Nucleus accumbens (tissue), 56 donors: ENCODE measurements at places on chromosomes 16 and 17.

DNA sequence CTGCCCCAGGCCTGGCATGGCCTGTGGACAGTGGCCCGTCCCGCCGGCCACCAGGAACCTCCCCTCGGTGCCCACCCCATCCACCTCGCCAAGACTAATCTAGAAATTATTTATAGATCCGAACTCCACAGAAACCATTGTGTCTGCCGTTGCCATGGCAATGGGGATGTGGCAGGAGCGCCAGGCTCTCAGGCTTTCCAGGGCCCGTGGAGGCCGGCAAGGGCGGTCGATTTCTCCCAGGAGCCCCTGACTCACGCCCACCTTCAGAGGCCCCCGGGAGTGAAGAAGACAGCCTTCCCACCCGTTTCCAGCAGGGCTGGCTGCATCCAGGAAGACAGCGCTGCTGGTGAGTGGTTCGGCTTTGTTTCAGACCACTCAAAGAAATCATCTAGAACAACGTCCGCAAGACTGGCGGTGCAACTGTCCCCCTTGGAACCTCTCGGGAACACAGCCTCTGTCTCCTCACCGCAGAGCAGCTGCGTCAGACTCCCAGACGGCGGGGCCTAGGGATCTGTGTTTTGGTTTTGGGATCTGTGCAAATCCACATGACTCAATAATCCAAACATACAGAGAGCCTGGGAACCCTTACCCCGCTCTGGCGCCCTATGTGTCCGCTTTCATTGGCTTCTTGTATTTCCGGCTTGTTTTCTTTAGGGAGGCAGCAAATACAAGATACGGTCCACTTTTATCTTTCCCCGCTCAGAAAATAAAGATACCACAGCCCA lies 48.5 kb upstream of the ZCCHC14 start:
- DNase-seq = no peak

DNA sequence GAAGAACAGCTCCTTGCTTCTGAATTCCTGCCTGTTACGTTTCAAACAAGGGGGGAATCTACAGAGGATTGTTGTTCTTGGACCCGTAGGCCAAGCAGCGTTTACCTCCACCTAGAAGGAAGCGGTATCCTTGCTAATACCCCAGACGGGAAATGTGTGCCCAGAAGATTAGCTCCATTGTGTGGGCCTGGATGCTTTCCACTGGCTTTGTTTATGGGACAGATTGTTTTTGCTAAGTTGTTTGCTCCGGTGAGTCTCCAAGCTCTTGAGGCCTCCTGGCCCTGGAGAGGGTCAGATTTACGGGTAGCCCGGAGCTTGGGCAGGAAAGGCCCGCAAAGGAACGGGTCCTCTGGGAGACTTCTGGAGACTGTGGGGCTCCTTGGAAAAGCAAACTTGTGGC lies 28.4 kb upstream of the MRTFB start:
- DNase-seq = no peak

GRCh38 chr16:66399930-66400329 lies 27.2 kb upstream of the BEAN1 start:
- no peak for DNase-seq

DNA sequence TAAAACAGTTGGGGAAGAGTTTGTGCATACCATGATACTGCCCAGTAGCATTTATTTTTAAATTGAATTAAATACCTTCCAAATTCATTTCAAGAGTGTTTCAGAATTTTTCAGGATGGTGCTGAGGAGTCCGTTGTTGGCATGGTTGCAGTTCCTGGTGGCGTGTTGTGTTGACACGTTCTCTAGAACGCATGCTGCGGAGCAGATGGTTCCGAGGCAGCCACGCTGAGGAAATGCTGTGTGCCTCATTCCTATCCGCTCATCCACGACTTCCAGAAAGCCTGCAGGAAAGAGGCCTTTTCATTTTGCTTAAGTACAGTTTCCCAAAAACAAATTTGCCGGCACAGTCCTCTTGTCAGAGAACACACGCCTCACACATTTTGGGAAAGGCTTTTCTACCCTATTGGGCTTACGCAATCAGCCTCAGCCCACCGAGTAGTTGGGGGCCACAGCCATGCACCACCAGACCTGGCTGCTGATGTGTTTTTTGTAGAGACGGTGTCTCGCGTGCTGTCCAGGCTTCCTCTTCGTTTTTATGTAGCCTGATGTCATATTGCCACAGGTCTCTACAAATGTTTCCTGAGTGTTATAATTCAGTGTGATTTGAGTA lies 32.1 kb upstream of the IL17C start:
- no peak for DNase-seq

DNA sequence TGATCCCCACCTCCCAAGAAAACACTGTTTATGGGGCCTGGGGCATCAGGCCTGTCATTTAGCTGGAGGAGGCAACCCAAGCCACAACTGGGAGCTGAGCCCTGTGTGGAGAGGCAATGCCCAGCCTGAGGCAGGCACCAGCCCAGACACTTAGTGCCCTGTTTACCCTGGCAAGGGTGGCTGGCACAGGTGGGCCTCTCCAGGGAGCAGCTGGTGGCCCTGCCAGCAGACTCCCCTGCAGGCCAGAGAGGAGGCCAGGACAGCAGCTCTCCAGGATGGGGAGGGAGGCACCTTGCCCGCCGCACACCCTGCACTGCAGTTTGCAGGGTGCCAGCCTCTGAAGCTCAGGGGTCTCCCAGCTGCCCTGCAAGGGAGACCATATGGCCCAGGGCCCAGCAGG lies 9.1 kb upstream of the TMEM92 start:
- DNase-seq = no peak

DNA sequence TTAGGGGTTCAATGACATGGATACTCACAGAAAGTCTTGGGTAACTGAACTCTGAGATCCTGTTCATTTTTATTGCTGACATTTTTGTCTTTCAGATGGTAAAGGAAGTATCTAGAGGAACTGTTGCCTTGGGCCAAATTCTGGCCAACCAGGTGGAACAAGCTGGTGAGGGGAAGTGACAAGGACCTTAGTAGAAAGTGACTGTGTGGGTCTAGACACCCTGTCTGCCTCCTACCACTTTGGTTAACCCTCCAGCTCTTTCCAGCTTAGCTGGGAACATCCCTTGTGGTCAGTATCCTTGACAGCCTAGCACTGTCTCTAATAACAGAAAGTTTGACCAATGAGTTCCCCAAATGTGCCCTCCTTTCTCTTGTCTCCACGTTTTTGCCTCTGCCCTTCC lies 28.8 kb upstream of the PRKCB start:
- DNase-seq = no peak

DNA sequence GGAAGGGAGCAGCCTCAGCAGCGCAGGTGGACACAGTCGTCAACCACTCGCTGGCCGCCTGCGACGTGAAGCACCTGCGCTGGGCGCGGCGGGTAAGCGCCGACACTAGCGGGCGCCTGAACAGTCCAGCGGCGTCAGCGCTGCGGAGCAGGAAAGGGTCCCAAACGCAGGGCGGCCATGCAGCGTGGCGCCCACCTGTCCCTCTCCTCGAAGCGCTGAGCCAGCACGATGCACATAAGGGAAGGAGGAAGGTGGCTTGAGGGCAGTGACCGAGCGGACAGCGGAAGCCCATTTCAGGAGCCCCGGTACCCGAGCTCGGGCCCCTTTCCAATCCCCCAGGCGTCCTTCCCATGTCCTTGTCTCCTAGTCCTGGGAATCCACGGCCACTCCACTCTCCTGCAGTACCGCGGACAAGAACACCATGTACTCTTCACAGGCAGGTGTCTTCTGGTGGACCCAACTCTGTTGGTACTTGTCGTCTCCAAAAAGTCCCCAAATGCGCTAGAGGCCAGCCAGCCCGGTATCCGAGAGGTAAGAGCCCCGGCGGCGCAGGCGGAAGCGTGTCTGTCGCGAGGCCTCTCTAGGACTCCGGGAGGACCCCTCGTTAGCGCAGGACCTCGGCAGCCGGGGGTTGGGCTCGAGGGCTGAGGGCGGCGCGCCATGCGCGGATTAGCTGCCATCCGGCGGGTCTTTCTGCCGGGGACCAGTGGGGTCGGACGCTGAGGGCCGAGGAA lies 14.4 kb downstream of the ZNF232 start:
- peak; percentile 46 for DNase-seq

DNA sequence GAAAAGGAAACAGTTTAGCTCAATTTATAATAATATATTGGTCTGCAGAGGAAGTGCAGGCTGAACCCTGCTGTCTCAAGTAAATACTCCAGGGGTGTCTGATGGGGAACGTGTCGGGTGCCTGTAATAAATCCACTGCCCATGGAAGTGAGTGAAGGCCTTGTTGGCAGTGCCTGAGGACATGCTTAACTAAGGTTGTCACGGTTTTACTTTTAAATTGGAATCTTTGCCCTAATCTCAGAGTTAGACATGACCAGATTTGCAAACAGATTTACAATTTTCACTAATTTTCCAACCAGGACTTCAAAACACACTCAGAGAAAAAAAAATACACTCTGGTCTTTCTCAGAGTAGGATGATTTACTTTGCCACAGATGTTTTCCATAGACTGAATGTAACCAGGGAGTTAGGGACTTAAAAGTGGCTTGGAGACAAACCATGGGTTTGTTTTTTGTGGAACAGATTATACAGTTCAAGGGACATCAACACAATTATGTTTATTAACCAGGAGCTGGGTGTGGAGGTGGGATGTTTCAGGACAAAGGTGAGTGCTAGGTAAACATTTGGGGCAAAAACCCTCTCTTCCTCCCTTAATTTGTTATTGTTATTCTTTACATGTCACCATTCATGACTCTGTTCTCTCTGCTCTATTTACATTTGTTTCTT lies 144.5 kb downstream of the FTO start:
- no peak for DNase-seq

GRCh38 chr17:32970281-32970680 lies 21.4 kb upstream of the SPACA3 start:
- DNase-seq = no peak

- DNase-seq = no peak
Measured at GRCh38 chr17:42386777-42387657, 1.2 kb downstream of the STAT3 start.

GRCh38 chr17:30545024-30545423 lies 67.8 kb downstream of the GOSR1 start:
- DNase-seq = no peak

- no peak for DNase-seq
Measured at GRCh38 chr17:40442392-40443195, 656 bp upstream of the IGFBP4 start.

- DNase-seq = no peak
Measured at GRCh38 chr17:41873559-41874292, 8.5 kb upstream of the KLHL11 start.

DNA sequence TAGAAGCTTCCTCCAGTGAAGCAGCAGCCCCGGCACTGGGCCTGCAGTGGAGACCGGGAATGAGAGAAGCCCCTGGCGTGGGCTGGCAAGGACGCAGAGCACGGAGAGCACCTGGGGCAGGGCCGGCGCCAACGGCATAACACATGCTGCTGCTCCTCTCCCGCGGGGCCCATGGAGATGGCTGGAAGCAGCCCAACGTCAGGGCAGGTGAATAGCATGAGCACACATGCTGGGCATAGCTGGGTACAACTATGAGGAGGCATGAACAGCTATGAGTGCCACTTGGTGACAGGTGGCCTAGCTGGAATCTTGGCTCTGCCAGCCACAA lies 46.4 kb downstream of the IRF8 start:
- DNase-seq = no peak

- DNase-seq = peak; percentile 13
Measured at GRCh38 chr17:19991252-19991885, 13.7 kb upstream of the AKAP10 start.

DNA sequence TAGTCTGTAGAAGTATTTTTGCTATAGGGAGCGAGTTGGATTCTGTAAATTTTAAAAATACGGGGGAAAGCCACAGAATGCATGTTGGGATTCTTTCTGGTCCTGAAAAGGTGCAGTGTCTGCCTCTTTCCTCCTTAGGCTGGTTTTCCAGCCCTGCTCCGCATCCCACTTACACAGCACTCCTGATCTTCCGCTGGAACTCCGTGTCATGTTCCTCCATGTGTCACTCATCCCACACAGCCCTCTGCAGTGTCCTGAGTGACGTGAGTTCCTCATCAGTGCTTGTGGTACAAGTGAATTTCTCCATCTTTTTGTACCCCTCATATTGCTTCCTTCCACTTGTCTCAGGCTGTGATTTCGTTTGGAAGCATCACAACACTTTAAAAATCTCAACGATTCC lies 34.5 kb downstream of the COX10 start:
- peak; percentile 3 for DNase-seq

DNA sequence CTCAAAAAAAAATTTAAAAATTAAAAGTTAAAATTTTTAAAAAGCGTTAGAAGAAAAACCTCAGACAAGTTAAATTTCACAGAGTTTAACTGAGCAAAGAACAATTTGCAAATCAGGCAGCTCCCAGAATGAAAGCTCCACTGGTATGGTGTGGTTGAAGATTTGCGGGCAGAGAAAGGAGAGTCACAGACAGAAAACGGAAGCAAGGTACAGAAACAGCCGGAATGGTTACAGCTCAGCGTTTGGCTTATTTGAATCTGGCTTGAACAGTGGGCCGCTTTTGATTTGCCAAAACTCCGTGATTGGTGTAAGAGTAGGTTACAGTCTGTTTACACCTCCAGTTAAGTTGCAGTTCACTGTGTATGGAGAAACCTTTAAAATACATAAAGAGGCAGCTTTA lies 297.1 kb downstream of the HS3ST4 start:
- no peak for DNase-seq

GRCh38 chr16:57998486-57998885 lies 2.0 kb downstream of the ZNF319 start:
- DNase-seq = no peak

- DNase-seq = no peak
Measured at GRCh38 chr17:8630227-8630801, at the start of gene MYH10. MYH10 (minus strand) TSS chr17:8630725; CDS start chr17:8623246, 7,479 bp downstream.

GRCh38 chr16:50653633-50654519 lies 27.2 kb downstream of the SNX20 start:
- no peak for DNase-seq

GRCh38 chr17:15468126-15468525 lies 705 bp upstream of the CDRT4 start:
- DNase-seq = no peak

- no peak for DNase-seq
Measured at GRCh38 chr17:3005696-3006095, 57.7 kb downstream of the OR1D5 start.

DNA sequence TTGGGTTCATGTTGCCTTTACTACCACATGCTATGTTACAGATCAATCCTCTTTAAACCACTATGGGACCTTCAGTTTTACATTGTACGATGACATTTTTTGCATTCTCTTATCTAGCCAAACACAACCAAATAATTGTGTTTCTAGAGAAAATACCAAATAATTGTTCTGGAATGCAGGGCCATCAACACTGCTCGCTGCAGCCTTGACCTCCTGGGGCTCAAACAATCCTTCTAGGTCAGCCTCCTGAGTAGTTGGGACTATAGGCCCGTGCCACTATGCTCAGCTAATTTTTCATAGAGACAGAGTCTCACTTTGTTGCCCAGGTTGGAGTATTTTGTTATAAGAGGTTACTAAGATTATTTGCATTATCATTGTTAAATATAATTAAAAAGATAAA lies 237.5 kb upstream of the PMFBP1 start:
- DNase-seq = no peak

DNA sequence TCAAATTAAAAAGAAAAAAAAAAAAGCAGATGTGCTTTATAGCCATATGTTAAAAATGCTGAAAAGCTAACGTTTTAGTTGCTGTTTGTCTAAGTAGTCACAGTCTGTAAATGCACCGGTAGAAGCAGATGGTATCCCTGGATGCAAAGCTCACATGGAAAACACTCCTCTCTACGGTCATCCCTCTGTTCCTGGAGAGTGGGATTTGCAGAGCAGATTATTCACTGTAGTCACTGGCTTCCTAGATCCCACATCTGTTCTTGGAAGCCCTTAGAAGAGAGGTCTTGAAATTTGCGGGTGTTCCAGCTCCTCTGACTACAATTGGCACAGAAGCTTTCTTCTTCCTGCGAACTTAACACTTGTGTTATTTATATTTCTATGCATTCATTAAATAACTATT lies 186.6 kb downstream of the PMP22 start:
- no peak for DNase-seq

GRCh38 chr17:74296548-74296936 lies 22.5 kb downstream of the DNAI2 start:
- no peak for DNase-seq
